ENCODE measurements at places on chromosomes 2 and 18. TPM values are rescaled to one million over a fixed set of nuclear protein-coding genes. Genes with fewer than 3 reads are reported as not detected.
A peak's percentile ranks its signal among the peaks of the same experiment; 100 is the strongest.

DNA sequence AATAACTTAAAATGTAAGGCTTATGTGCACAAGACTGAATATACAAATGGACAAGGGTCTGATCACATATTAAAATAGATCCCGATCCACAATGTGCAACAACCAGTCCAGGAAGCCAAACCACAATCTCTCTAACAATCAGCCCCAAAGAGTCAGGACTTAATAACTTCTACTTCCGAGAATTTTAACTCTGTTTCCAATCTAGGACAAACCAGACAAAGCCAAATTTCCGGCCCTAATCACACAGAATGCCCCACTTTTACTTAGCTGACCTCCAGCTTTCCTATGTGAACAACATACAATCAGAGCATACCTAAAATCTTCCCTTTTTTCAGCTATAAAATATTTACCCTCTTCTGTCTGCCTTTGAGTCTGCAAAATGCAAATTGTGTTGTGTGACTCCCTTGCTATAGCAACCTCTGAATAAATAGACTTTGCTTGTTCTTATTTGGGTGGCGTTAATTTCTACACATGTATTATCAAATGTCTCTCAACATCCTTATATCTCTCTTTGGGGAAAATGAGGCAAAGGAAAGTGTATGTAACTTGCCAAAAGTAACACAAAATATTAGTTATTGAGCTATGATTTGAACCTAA is 381.9 kb upstream of the MC4R start:
- H3K4me3 ChIP-seq: no peak overlapping the region
- H3K36me3 ChIP-seq: no peaks in the 10 kb centered on the region
- DNase-seq: no peak
- H3K27ac ChIP-seq: peak overlapping the region; percentile 1
- H3K27me3 ChIP-seq: no peaks in the 10 kb centered on the region
- H3K4me1 ChIP-seq: no peaks in the 10 kb centered on the region

DNA sequence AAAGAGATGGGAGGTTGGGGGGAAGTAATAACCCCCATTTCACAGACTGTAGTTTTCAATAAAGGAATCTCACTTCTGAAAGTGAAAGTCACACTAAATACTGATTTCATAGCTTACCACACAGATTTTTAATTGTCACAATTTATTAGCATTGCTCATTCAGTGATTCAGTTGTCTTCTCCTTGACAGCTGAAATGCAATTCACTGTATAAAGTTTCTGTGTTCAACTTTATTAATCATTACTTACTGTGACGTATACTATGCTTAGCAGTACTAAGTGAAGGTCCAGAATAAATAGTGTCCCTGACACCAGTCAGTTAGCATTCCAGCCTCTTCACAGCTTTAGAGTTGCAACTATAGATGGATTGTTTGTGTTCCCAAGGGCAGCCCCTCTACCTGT is 324.1 kb upstream of the CRIM1 start:
- no peaks in the 10 kb centered on the region for H3K4me1 ChIP-seq
- H3K4me3 ChIP-seq: no peak overlapping the region

DNA sequence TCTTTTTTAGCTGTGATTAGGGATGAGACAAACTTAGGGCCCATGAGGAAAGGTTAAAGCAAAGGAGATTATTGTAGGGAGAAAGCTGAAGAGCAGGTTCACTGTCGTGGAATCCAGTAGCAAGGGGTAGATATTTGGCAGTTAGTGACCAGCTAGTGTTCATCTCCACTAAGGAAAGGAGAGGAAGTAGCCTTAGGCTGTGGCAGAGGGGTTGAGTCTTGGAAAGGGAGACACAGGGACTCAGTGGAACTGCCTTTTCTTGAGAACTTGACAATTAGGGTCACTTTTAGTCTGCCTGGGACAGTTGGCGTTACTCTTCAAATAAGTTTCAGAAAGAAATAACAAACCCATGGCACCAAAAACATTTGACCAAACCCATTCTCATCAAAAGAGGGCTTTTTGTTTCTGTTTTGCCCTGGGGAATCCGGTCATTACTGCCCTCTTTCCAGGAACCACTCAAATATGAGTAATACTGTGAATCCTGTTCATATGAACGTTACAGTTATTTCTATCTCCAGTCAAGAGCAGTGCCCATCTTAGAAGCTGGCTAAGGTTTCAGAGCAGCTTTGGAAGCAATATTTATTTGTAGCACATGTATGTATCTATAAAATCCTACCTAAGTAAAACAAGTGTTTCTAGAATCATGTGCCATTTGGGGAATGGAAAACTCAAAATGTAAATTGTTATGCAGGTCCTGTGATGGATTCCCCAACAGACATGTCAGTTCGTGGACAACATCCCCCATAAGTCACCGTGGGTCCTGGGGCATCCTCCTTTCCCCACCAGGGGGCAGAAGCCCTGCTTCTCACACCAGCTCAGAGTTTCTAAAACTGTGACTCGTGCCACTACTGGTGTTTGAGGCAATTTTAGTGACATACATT is 77.3 kb upstream of the PHLPP1 start:
- H3K4me3 ChIP-seq: no peak overlapping the region
- H3K27ac ChIP-seq: no peak overlapping the region
- H3K4me1 ChIP-seq: no peaks in the 10 kb centered on the region
- no peaks in the 10 kb centered on the region for H3K36me3 ChIP-seq
- H3K27me3 ChIP-seq: no peaks in the 10 kb centered on the region

- H3K4me1 ChIP-seq: no peaks in the 10 kb centered on the region
- H3K36me3 ChIP-seq: no peaks in the 10 kb centered on the region
- DNase-seq: no peak
- H3K27ac ChIP-seq: no peak overlapping the region
- no peak overlapping the region for H3K4me3 ChIP-seq
These were observed 31.3 kb downstream of the TMEM247 start for GRCh38 chr2:46510598-46511177.

The FNDC4 gene
- polyA plus RNA-seq: 12.3 TPM

The INPP4A gene
- 23.0 TPM for polyA plus RNA-seq

The CXCR2 gene
- 0.26 TPM for polyA plus RNA-seq

DNA sequence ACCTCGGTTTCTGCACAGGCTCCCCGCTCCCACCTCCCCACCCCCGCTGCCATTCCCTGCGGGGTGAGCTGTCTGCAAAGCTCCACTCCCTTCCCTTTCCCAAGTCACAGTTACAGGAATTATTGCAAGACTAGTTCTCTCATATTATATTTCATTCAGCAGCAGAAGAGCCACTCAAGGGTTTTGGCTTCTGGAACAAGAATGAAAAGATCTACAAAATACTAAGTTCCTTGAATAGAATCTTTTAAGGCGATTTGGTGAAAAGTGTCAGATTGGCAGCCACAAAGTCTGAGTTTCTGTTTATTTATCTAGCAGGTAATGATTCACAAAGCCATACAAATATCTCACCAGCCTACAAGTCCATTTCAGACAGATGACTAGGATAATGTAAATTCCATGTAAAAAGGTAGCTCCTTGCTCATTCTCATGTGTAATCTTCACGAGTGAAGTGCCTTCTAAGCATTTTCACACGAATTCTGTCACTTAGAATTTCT is 221.9 kb upstream of the RBBP8 start:
- H3K4me1 ChIP-seq: peaks cover 5% of the 10 kb centered on the region
- DNase-seq: no peak
- peak overlapping the region; percentile 85 for H3K27ac ChIP-seq
- no peaks in the 10 kb centered on the region for H3K27me3 ChIP-seq

DNA sequence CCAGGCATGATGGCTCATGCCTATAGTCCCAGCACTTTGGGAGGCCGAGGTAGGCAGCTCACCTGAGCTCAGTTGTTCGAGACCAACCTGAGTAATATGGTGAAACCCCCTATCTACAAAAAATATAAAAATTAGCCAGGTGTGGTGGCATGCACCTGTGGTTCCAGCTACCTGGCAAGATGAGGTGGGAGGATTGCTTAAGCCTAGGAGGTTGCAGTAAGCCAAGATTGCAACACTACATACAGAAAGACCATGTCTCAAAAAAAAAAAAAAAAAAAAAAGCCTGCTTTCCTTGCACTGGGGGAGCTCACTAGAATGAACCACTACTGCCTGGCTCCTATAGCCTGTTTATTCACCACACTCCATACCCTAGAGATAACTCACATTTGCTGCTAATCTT is 7.4 kb upstream of the MAT2A start:
- H3K27ac ChIP-seq: no peak overlapping the region
- H3K36me3 ChIP-seq: no peaks in the 10 kb centered on the region
- no peak for DNase-seq
- H3K27me3 ChIP-seq: no peaks in the 10 kb centered on the region

The G6PC2 gene
- polyA plus RNA-seq: 0.09 TPM

DNA sequence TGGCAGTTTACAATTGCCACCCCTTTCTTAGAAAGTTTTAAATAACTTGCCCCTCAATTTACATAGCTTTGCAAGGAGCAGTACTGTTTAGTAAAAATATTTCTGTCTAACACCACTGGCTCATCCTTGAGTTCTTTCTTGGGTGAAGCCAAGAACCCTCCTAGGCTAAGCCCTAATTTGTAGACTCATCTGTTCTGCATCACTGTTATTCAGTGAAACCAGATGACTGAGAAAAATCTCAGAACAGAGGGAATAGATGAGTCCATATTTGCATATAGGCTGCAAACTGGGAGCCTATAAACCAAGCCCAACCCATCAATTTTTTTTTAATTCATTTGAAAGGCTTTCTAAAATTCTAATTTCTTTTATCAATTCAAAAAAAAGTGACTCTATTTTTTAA is 161.4 kb upstream of the TFPI start:
- H3K4me1 ChIP-seq: no peaks in the 10 kb centered on the region
- H3K36me3 ChIP-seq: no peaks in the 10 kb centered on the region
- H3K27ac ChIP-seq: no peak overlapping the region
- H3K4me3 ChIP-seq: no peak overlapping the region

DNA sequence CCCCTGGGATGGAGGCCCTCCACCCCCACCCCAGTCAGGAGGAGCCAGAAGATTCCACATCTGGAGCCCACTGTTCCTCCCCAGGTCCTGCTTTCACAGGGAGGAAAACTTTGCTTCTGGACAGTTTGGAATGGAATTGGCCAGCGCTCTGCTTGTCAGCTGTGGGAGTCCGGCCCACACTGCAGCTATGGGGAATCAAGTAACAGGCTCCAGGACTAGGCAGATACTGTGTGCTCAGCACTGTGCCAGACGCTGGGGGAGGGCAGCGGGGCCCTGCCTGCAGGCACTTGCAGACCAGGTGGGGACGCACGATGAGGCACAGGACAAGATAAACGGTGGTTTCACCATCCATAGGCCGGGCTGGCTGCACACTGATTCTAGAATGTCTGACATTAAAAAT is 114.0 kb downstream of the STPG4 start:
- no peak overlapping the region for H3K4me3 ChIP-seq
- H3K27me3 ChIP-seq: no peaks in the 10 kb centered on the region
- H3K27ac ChIP-seq: peak overlapping the region; percentile 33

GRCh38 chr18:9898792-9899549 is 13.2 kb downstream of the TXNDC2 start:
- H3K4me3 ChIP-seq: no peak overlapping the region
- H3K36me3 ChIP-seq: no peaks in the 10 kb centered on the region
- H3K27me3 ChIP-seq: no peaks in the 10 kb centered on the region
- H3K4me1 ChIP-seq: no peaks in the 10 kb centered on the region
- no peak for DNase-seq

- no peak overlapping the region for H3K4me3 ChIP-seq
- H3K4me1 ChIP-seq: no peaks in the 10 kb centered on the region
- no peaks in the 10 kb centered on the region for H3K36me3 ChIP-seq
- no peak for DNase-seq
- H3K27me3 ChIP-seq: no peaks in the 10 kb centered on the region
- no peak overlapping the region for H3K27ac ChIP-seq
These were observed 130.6 kb downstream of the ATP9B start for GRCh38 chr18:79199691-79200374.

DNA sequence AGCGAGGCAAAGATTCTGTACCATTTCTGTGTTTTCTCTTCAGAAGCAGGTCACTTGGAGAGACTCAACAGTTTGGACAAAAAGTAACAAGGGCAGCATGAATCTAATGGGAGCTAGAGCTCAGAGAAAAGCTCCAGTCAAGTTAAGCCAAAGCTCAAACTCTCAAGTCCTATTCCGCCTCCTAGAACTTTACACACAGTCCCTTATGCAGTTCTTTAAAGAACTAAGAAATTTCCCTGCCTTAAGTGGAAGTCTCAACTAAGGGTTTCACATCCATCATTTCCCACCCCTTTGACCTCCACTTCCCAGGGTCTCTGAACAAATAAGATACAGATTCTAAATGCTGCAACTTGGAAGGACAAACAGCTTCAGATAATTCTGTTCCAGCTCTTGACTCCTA is 121.3 kb upstream of the RNU4ATAC start:
- H3K4me1 ChIP-seq: no peaks in the 10 kb centered on the region
- H3K27ac ChIP-seq: no peak overlapping the region
- DNase-seq: no peak
- peaks cover 60% of the 10 kb centered on the region for H3K36me3 ChIP-seq

The AGAP1 gene
- 23.0 TPM for polyA plus RNA-seq

The C2orf78 gene
- polyA plus RNA-seq: not detected

- peak overlapping the region; percentile 24 for H3K27ac ChIP-seq
- DNase-seq: no peak
- H3K4me1 ChIP-seq: peaks cover 52% of the 10 kb centered on the region
- H3K36me3 ChIP-seq: no peaks in the 10 kb centered on the region
- no peaks in the 10 kb centered on the region for H3K27me3 ChIP-seq
- H3K4me3 ChIP-seq: no peak overlapping the region
These were observed 159.7 kb downstream of the DOCK10 start for GRCh38 chr2:224882291-224883171.

The SPP2 gene
- not detected for polyA plus RNA-seq

- no peak overlapping the region for H3K4me3 ChIP-seq
- H3K27me3 ChIP-seq: no peaks in the 10 kb centered on the region
- no peak overlapping the region for H3K27ac ChIP-seq
- no peak for DNase-seq
- H3K4me1 ChIP-seq: peaks cover 5% of the 10 kb centered on the region
- H3K36me3 ChIP-seq: no peaks in the 10 kb centered on the region
These were observed 38.1 kb downstream of the KCNS3 start for GRCh38 chr2:17916584-17916983.

The SIX3 gene
- polyA plus RNA-seq: not detected

The PLEKHA3 gene
- 27.8 TPM for polyA plus RNA-seq

The CFAP221 gene
- polyA plus RNA-seq: 16.9 TPM
